Progenitor cell of endocrine pancreas (in vitro differentiated cells): ENCODE measurements at places on chromosomes 6 and 20. TPM values are rescaled to one million over a fixed set of nuclear protein-coding genes. Genes with fewer than 3 reads are reported as not detected.

GRCh38 chr6:19865178-19865577 lies 28.0 kb downstream of the ID4 start:
- no peaks in the 10 kb centered on the region for H3K36me3 ChIP-seq
- H3K27me3 ChIP-seq: peaks cover 24% of the 10 kb centered on the region
- no peak for DNase-seq
- no peak overlapping the region for H3K27ac ChIP-seq
- H3K4me3 ChIP-seq: no peak overlapping the region

The KCNQ2 gene
- 14.6 and 15.6 TPM in 2 replicates for total RNA-seq

The ADA gene
- total RNA-seq: 10.7 and 11.4 TPM in 2 replicates

DNA sequence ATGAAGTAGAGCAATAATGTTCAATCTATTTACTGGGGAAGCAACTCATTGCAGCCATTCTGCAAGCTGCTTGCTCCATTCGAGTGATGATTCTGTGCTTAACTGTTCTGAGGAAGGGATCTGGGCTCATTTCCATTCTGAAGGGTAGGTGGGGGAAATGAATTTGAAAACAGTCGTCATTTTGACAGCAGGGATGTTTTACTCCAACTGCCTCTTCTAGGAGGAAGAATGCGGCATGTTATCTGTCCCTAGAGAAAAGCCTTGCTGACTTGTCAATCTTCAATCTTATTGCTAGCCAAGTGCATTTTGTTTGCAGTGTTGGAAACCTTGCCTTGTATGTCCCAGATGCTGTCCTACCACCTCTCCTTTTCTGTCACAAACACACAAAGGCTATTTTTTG lies 105.9 kb downstream of the PRDM13 start:
- H3K27ac ChIP-seq: no peak overlapping the region
- H3K27me3 ChIP-seq: no peaks in the 10 kb centered on the region
- H3K4me1 ChIP-seq: no peaks in the 10 kb centered on the region
- H3K36me3 ChIP-seq: no peaks in the 10 kb centered on the region

The FRK gene
- total RNA-seq: 8.6 and 8.8 TPM in 2 replicates

DNA sequence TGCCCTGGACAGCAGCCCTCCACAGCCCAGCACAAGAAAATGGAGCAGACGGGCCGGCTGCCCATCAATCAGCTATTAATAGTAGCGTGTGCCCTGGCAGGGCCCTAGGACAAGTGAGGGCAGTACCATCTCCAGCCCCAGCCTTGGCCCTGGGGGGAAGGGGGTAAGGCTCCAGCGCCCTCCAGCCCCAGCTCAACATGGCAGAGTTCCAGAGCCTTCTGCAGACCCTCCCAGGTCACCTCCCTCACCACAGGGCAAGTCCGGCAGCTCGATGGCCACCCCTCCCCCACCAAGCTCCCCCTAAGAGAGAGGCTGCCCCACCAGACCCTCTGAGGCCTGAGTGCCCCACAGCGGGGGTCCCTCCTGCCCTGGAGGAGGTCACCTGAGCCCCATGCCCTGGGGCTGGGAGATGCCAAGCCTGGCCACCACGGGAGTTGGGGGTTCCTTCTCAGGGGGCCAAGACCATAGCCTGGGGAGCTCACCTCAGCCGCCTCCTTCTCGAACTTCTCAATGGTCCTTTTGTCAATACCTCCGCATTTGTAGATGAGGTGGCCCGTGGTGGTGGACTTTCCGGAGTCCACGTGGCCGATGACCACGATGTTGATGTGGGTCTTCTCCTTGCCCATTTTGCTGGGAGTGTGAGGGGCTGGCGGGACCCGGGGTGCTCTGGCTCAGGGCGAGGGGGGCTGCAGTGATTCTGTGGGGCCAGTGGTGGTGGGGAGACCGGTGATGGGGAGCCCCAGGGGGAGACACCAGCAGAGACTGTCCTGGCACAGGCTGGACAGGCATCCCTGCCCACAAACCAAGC lies 1.5 kb downstream of the EEF1A2 start:
- no peaks in the 10 kb centered on the region for H3K36me3 ChIP-seq
- DNase-seq: peak; percentile 9
- H3K27me3 ChIP-seq: peaks cover 19% of the 10 kb centered on the region
- H3K27ac ChIP-seq: no peak overlapping the region
- peaks cover 1% of the 10 kb centered on the region for H3K4me1 ChIP-seq

DNA sequence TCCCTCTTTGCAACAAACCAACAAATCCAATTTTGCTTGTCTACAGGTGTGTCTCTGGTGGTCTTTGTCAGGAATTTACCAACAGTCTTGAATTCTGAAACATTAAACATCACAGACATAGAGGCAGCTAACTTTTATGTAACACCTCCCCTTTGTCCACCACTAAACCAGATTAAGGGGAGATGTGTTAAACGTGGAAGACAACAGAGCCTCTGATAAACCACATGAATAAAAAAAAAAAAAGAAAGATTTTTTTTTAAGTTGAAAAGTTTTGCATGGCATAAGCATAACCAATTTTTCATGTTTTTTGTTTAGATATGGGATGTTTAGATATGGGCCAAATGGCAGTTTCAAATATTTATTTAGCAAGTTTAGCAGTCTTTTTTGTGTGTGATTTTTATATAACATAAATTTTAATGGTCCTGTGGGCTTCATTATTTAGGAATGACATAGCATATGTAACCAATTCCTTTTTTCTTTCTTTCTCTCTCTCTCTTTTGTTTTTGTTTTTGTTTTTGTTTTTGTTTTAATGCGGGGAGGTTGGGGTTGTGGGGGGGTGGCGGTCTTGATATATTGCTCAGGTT lies 60.7 kb upstream of the BTN3A2 start:
- no peaks in the 10 kb centered on the region for H3K36me3 ChIP-seq
- peaks cover 4% of the 10 kb centered on the region for H3K4me1 ChIP-seq
- no peak for DNase-seq
- H3K4me3 ChIP-seq: peak overlapping the region; percentile 86
- H3K27ac ChIP-seq: peak overlapping the region; percentile 94

- H3K27ac ChIP-seq: peak overlapping the region; percentile 68
- no peaks in the 10 kb centered on the region for H3K27me3 ChIP-seq
- peaks cover 4% of the 10 kb centered on the region for H3K36me3 ChIP-seq
- DNase-seq: no peak
- no peak overlapping the region for H3K4me3 ChIP-seq
Measured at GRCh38 chr6:108648191-108648590, 87.5 kb downstream of the FOXO3 start.
